ENCODE measurements at places on chromosomes 4 and X.
A peak's percentile ranks its signal among the peaks of the same experiment; 100 is the strongest.

DNA sequence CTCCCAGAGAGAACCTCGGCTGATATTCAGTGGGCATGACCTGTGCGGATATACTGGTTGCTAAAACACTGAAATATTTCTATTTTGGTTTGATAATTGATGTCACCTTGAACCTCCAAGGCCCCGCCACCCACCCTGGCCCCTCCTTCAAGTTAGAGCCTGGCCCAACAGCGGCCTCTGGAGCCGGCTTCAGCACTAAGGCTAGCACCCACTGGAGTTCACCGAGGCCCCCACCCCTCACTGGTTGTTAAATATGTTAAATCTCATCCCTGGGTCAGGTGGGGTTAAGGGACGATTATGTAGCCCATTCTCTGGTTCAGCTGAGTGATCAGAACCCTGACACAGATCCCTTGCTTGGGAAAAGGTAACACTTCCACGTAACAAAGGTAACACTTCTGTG lies 24.3 kb downstream of the SEL1L3 start:
- H3K4me1 ChIP-seq = peaks cover 22% of the 10 kb centered on the region
- no peaks in the 10 kb centered on the region for H3K27me3 ChIP-seq
- H3K4me3 ChIP-seq = no peak overlapping the region
- DNase-seq = no peak

- no peak overlapping the region for H3K4me3 ChIP-seq
- no peak overlapping the region for H3K27ac ChIP-seq
- H3K27me3 ChIP-seq = no peaks in the 10 kb centered on the region
- H3K36me3 ChIP-seq = peaks cover 28% of the 10 kb centered on the region
These were observed 54.7 kb downstream of the SMARCAD1 start for GRCh38 chr4:94262163-94263016.

DNA sequence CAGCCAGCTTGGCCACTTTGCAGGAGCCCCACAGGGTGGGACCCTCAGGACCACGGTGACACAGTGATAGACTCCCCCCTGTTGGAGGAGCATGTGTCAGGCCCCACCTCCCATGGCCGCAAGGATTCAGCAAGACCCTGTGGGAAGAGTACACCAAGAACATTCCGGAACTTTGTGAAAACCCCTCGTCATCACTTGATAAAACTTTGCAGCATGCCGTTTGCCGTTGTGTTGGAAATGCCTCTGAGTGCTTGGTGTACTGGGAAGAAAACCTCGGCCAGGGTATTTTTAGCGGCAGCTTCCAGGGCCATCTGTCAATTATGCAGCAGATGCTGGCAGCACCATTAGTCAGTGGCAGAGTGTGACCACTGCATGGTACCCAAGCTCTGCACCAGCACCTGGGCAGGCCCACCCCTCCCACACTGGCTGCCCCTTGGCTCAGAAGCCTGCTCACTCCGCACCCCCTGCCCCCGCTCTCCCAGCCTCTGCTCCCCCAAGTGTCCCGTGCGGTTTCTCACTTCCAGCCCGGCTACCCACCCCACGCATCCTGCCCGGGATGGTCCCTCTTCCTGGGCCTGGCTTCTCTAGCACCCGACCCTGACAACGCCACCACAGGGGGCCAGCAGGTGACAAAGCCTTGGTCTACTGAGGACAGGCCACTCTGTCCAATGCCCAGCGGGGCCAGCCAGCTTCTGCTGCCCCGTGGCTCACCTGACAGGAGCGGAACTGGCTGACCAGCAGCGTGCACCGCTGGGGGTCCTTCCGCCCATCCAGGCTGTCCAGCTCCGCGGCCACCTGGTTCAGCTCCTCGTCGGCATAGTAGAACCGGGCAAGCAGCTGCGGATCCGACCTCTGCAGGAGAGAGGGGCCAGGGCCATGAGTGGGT lies 65.0 kb downstream of the ZFYVE28 start:
- no peaks in the 10 kb centered on the region for H3K36me3 ChIP-seq
- peaks cover 6% of the 10 kb centered on the region for H3K4me1 ChIP-seq
- no peak overlapping the region for H3K27ac ChIP-seq
- H3K4me3 ChIP-seq = no peak overlapping the region
- H3K27me3 ChIP-seq = no peaks in the 10 kb centered on the region

DNA sequence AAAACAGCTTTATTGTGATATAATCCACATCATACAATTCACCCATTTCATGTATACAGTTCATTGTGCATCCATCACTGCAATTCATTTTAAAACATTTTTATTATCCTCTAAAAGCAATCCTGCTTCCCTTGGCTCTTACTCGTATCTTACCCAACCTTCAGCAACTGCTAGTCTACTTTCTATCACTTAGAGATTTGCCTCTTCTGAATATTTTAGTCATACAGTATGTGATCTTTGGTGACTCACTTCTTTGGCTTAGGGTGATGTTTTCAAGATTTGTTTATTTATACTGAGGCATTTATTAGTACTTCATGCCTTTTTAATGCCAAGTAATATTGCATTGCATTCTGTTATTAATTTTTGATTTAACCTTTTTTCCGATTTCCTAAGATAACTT lies 15.0 kb upstream of the MSMO1 start:
- H3K4me3 ChIP-seq = no peak overlapping the region
- H3K4me1 ChIP-seq = no peaks in the 10 kb centered on the region
- no peak for DNase-seq
- no peaks in the 10 kb centered on the region for H3K27me3 ChIP-seq

- H3K27me3 ChIP-seq = peaks cover 11% of the 10 kb centered on the region
- no peaks in the 10 kb centered on the region for H3K4me1 ChIP-seq
- H3K27ac ChIP-seq = no peak overlapping the region
- H3K36me3 ChIP-seq = no peaks in the 10 kb centered on the region
These were observed 11.7 kb downstream of the MTTP start for GRCh38 chr4:99586322-99586721.

GRCh38 chr4:7007944-7008343 lies 35.2 kb upstream of the TADA2B start:
- no peak overlapping the region for H3K27ac ChIP-seq
- H3K36me3 ChIP-seq = peaks cover 31% of the 10 kb centered on the region
- H3K4me1 ChIP-seq = peaks cover 4% of the 10 kb centered on the region
- H3K27me3 ChIP-seq = no peaks in the 10 kb centered on the region
- H3K4me3 ChIP-seq = no peak overlapping the region
- DNase-seq = no peak

DNA sequence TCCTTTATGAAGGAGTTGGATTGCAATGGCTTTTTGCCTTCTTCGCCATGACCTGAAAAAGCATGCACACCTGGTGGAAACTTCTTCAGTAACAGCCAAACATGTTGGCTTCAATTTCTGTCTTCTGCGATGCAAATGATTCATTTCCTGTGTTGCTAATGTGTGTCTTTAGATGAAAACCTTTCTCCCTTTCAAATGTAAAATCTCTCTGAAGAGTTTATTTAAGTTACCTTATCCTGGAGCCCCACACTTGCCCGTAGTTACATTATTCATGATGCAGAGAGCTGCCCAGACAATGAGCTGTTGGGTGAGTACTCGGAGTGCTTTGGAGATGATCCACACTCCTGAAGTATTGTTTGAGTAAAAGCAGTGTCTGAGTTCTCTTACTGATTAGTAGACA lies 1100.9 kb downstream of the RPA4 start:
- no peaks in the 10 kb centered on the region for H3K36me3 ChIP-seq
- no peak for DNase-seq
- H3K27ac ChIP-seq = no peak overlapping the region
- H3K4me1 ChIP-seq = no peaks in the 10 kb centered on the region

DNA sequence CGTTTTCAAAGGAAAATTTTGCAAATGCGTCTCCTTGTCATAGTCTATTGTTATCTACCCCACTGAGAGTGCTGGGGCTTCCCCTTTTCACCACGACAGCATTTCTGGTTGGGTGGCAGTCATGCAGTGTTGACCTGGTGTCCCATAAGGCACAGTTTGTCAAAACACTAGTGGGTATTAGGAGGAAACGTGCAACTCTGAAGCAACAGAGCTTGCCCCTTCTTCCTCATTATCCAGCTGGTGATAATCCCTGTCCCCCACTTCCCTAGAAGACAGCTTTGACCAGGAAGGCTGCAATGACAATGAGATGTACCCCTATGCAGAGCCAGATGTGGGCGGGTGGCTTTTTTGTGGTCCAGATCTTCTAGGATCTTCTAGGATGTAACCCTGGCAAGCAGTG lies 1.8 kb downstream of the TBC1D1 start:
- no peaks in the 10 kb centered on the region for H3K27me3 ChIP-seq
- peak; percentile 60 for DNase-seq
- peaks cover 32% of the 10 kb centered on the region for H3K36me3 ChIP-seq
- H3K4me1 ChIP-seq = peaks cover 47% of the 10 kb centered on the region
- H3K27ac ChIP-seq = peak overlapping the region; percentile 97

DNA sequence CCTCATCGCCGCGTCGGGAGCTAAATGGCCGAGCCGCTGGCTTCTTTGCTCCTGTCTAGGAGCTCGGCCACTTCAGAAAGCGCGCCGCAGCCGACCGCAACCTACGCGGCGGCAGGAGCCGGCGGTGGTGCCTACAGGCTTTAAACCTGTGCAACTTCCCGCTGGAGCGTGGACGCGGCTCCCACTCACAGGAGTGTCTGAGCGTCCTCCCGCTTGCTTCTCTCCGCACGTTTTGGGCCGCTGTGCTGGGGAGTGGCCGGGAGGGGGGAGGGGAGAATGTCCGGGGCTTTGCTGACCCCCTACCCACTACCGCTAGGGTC lies 1.0 kb downstream of the NHSL2 start:
- peaks cover 50% of the 10 kb centered on the region for H3K27me3 ChIP-seq
- no peaks in the 10 kb centered on the region for H3K4me1 ChIP-seq
- no peak overlapping the region for H3K27ac ChIP-seq
- no peaks in the 10 kb centered on the region for H3K36me3 ChIP-seq
- H3K4me3 ChIP-seq = no peak overlapping the region

DNA sequence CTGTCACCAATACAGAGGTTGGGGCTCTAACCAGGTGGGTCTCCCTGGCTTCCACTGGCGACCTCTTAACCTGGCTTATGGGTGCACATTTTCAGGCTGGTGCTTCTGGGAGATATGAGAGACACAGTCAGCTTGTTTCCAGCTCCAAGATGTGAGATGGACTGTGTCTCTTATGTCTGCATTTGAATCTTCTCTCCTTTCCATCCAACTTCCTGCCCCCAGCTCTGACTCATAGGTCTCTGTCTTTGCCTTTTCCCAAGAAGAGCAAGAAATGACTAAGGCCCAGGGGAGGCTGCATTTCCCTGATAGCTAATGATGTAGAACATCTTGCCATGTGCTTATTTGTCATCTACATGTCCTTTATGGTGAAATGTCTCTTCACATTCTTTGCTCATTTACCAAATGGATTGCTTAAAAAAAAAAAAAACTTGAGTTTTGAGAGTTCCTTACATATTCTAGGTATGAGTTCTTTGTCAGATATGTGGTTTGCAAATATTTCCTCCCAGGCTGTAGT lies 3.2 kb upstream of the UXT start:
- H3K4me3 ChIP-seq = no peak overlapping the region
- H3K4me1 ChIP-seq = peaks cover 23% of the 10 kb centered on the region
- no peaks in the 10 kb centered on the region for H3K27me3 ChIP-seq
- peaks cover 18% of the 10 kb centered on the region for H3K36me3 ChIP-seq
- H3K27ac ChIP-seq = peak overlapping the region; percentile 2

- no peak for DNase-seq
- no peaks in the 10 kb centered on the region for H3K4me1 ChIP-seq
- H3K4me3 ChIP-seq = no peak overlapping the region
- peaks cover 2% of the 10 kb centered on the region for H3K27me3 ChIP-seq
- no peak overlapping the region for H3K27ac ChIP-seq
These were observed 91.6 kb downstream of the SHROOM3 start for GRCh38 chr4:76526585-76526990.

DNA sequence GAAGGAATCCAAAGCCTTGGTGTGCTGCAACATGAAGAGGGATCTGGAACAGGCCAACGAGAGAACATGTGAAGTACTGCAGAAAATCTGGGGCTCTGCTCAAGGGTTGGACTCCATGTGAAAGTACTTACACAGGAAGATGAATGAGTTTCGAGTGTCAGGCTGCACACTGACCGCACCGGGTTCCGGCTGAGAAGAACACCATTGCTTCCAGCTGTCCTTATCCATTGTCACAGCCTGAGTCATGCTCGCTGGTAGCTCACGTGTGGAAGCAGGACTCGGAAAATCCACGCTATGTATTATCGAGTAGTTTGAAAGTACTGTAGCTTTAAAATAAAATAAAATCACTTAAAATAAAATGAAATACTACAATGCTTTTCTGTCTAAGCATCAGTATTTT lies 50.4 kb upstream of the TBL1X start:
- DNase-seq = no peak
- H3K4me3 ChIP-seq = no peak overlapping the region
- no peak overlapping the region for H3K27ac ChIP-seq
- peaks cover 2% of the 10 kb centered on the region for H3K27me3 ChIP-seq

DNA sequence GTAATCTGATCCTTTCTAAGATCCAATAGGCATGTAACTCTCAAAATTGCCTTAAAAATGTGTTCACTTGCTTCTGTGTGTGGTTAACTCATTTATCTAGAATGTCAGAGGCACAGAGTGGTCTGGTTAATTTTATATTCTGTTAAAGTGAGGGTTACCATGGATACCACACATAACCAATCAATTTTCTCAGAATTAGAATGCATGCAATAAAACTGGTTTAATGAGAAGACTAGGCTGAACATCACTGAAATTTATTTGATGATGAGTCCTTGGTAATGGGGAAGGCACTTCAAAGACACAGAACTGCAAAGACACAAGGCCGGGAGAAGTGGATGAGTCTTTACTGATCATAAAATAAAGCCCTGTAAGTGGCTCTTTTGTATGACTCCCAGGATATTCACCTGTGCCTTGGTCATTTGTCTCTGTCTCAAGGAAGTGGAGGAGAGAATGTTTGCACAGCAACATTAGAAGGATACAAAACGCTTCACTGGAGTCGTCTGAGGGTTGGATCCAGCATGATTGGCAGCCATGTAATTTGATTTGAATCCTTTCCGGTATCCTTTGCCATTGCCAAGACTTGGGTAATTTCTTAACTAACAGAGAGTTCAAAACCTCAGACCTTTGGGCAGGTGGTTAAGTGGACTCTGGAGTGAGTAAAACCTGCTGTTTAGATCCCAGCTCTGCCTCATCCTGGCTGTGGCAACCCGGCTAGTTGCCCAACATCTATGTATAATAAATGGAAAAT lies 94.0 kb upstream of the RBPJ start:
- no peak overlapping the region for H3K27ac ChIP-seq
- no peaks in the 10 kb centered on the region for H3K4me1 ChIP-seq
- H3K27me3 ChIP-seq = peaks cover 17% of the 10 kb centered on the region
- no peak overlapping the region for H3K4me3 ChIP-seq
- no peak for DNase-seq
- no peaks in the 10 kb centered on the region for H3K36me3 ChIP-seq

DNA sequence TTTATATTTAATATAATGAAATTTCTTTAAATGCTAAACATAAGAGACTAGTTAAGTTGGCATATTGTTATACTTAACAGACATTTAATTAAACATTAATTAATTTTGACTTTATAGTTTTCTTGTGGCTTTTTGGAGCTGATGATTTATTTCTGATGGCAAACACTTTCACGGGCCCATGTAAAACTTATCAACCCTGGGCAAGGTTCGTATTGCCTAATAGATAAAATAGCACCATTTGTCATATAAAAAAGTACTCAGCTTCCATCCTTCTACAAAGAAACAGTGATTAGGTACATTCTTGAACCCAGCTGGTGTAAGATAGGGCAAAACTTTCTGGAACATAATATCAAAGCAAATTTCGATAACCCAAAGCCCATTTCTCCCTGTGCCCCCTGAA lies 63.2 kb downstream of the PAK3 start:
- no peak overlapping the region for H3K27ac ChIP-seq
- H3K36me3 ChIP-seq = no peaks in the 10 kb centered on the region
- DNase-seq = no peak
- no peaks in the 10 kb centered on the region for H3K4me1 ChIP-seq
- no peak overlapping the region for H3K4me3 ChIP-seq

Measured in activated CD8-positive, alpha-beta T cell treated with anti-CD3 and anti-CD28 coated beads, Interleukin-2, amount 10 ng/mL, durations not matched to agents 7 days and 5 days (primary cell).